Stimulated activated CD4-positive, alpha-beta T cell treated with anti-CD3 and anti-CD28 coated beads, Interleukin-1b, Interleukin-23, amount 100 ng/mL, for 1 hour (primary cell): ENCODE measurements at places on chromosomes 11 and 22.

- no peak for DNase-seq
These were observed 101.4 kb downstream of the CACNA1I start for GRCh38 chr22:39671936-39672335.

DNA sequence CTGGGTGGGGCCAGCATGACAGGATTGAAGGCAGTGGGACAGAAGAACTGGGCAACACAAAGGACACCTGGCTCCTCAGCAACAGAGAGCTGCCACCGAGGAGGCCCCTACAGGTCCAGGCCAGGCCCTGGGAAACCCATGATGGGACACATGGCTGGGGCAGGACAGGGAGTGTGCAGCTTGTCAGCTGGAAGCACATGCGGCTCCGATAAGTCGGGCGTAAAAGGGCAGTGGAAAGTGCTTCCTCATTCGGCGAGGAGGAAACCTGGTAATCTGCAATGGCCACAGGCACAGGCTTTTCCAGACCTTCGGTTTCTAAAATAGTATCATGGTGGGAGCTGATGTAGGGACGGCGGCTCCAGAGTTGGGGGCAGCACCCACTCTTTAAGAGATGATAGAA is 16.5 kb downstream of the GNAZ start:
- no peak for DNase-seq

DNA sequence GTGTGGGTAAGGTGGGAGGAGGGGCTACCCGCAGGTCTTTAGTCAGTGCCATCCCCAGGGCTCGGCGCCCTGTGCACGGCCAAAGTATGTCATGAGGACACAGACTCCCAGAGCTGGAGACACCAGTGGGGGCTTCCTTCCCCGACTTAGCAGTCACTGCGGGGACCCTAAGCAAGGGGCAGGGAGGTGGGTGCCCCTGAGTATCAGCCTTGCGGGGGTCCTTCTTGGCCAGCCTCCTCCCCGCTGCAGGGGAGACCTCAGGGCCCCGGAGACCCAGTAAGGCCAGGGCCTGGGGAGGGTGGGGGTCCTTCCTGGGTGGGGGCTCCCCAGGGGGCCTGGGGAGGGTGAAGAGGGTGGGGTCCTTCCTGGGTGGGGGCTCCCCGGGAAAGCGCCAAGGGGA is 673.8 kb downstream of the BRD1 start:
- DNase-seq, result no peak

- DNase-seq, result no peak
These were observed 12.5 kb upstream of the EXPH5 start for GRCh38 chr11:108606070-108606469.

DNA sequence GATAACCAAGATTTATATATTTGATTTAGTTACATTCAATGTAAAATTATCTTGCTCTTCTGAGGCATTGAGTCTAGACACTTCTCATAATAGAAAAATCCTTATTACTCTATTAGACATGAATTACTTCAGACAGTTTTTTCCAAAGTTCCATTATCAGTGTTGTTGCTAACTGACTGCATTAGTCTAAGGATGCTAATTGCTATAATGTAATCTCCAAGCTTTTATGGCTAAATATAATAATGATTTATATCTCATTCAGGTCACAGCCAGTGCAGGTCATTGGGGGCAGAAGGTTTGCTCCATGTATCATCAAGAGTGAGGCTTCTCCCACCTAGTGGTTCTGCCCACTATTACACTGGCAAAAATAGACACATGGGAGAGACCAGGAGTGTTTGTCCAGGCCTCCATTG is 377.2 kb upstream of the DDI1 start:
- no peak for DNase-seq

- DNase-seq, result no peak
These were observed 7.1 kb downstream of the ACAD8 start for GRCh38 chr11:134260503-134260902.

GRCh38 chr22:24181996-24182899 is 961 bp downstream of the SUSD2 start:
- no peak for DNase-seq
